ENCODE measurements at places on chromosomes 13 and 19.

DNA sequence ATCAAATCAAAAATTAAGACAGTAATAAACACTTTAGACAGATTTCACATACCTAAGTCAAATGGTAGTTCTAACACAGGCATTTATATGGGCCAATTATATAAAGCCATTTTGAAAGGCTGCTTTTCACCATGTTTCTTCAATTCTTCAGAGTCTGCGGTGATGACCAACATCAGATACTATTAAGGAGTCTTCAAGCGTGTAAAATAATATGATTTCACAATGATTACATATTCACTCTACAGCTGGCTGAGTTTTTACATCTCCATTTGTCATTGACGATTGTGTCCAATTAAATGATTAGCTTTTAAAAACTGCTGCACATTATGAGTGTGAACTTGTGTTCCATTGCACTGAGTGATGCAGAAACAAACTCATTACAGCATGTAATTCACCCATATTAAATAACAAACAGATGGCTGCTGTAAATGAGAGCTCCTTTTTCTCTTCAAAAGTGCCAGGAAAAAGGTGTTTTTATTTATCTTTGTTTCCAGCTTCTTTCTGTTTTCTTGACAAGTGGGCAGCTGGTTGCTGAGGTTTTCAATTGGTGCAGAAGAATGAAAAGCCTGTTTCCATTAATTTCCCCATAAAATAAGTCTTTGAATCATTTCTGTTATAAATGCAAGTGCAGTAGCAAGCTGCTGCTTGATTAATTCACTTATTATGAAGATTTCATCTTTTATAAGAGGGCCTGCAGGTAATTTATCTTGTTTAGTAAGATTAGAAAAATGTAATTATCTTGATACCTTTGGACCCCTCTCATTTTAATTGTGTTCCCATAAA lies 676.1 kb upstream of the KLHL1 start:
- DNase-seq: no peak

- DNase-seq: no peak
Observed at GRCh38 chr13:28392896-28393505, 101.9 kb downstream of the FLT1 start.

DNA sequence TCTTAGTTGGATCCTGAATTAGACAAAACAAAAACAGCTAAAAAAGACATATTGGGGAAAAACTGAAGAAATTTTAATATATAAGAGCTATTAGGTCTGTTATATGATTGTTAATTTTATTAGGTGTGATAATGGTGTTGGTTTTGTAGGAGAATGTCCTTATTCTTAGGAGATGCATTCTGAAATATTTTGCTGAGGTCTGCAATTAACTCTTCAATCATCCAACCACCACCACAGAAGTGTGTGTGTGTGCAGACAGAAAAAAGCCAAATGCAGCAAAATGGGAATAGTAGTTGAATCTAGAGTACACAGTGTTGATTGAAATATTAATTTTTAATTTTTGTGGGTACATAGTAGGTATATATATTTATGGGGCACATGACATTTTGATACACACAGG lies 12.1 kb upstream of the KBTBD7 start:
- no peak for DNase-seq

- DNase-seq: no peak
Observed at GRCh38 chr19:51333836-51334460, 8.0 kb downstream of the VSIG10L start.

- DNase-seq: no peak
Observed at GRCh38 chr13:98515818-98516465, 61.0 kb downstream of the STK24 start.

GRCh38 chr13:106173891-106174610 lies 361.4 kb downstream of the EFNB2 start:
- no peak for DNase-seq

DNA sequence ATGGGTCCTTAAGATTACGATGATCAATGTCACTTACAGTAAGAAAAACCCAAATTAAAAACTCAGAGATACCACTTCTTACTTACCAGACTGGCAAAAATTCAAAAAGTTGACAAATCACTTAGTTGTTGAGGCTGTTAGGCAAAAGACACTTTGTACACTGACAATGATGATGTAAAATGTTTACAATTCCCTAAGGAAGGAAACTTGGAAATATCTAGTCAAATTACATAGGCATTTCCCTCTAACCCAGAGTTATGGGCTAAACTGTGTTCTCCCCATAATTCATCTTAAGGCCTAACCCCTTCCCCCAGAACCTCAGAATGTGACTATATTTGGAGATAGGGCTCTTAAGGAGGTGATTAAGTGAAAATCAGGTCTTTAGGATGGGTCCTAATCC lies 12.0 kb downstream of the TGDS start:
- no peak for DNase-seq

DNA sequence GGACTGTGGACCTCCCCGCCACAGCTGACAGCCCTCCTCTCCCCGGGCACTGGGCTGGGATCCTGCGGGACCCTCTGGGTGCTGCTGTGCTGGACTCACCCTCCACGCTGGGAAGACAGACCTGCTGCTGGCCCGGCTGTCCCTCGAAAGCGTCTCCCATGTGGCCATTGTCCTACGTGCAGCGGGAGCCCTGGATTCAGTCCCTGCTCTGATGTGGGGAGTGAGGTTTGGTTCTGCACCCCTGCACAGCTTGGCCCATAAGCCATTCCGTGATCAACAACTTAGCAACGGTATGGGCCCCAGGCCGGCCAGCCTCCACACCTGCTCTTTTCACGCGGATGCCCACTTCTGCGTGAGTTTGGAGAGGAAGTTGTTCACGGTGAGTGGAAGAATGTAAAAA lies 195.2 kb downstream of the TEX29 start:
- no peak for DNase-seq

DNA sequence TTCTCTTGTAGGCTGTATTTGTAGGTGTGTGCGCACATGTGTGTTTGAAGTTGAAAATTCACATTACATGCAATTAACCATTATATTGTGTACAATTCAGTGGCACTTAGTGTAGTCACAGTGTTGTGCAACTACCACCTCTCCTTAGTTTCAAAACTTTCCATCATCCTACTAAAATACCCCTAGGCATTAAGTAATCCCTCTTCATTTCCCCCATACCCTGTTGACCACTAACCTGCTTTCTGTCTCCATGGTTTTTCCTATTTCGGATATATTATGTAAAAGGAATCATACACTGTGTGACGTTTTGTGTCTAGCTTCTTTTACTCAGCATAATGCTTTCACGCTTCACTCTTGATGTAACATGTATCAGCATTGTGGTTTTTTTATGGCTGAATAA lies 16.1 kb downstream of the LSM14A start:
- no peak for DNase-seq

- DNase-seq: peak; percentile 93
Observed at GRCh38 chr19:20167020-20167644, at the start of gene ZNF486. Gene ZNF486 (plus strand): TSS chr19:20167214. CDS start chr19:20167331, 117 bp downstream.

- DNase-seq: no peak
Observed at GRCh38 chr13:76239031-76239680, 603.0 kb downstream of the LMO7 start.

GRCh38 chr19:15114153-15114540 lies 6.9 kb downstream of the SYDE1 start:
- no peak for DNase-seq

GRCh38 chr19:52022193-52022592 lies 6.0 kb downstream of the ZNF614 start:
- DNase-seq: no peak

- no peak for DNase-seq
Observed at GRCh38 chr13:21913010-21913409, 242.1 kb downstream of the FGF9 start.

GRCh38 chr19:40686882-40687524 lies 3.4 kb downstream of the NUMBL start:
- DNase-seq: no peak

DNA sequence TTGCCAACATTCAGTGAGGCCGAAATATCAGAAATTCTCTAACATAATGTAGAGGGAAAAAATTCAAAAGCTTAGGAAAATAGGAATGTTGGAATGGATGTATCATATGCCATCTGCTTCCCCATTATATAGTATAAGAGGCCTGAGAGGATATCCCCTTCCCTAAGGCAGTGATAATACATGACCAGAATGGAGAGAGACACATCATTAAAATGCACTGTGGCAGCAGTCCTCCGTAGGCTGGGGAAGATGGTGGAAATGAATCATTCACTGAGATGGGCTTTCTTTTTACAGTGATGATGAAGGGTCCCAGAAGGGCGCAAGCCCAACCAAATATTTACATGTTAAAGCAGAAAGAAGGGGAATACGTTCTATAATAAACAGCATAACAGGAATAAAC lies 799.1 kb upstream of the SPRY2 start:
- DNase-seq: no peak

DNA sequence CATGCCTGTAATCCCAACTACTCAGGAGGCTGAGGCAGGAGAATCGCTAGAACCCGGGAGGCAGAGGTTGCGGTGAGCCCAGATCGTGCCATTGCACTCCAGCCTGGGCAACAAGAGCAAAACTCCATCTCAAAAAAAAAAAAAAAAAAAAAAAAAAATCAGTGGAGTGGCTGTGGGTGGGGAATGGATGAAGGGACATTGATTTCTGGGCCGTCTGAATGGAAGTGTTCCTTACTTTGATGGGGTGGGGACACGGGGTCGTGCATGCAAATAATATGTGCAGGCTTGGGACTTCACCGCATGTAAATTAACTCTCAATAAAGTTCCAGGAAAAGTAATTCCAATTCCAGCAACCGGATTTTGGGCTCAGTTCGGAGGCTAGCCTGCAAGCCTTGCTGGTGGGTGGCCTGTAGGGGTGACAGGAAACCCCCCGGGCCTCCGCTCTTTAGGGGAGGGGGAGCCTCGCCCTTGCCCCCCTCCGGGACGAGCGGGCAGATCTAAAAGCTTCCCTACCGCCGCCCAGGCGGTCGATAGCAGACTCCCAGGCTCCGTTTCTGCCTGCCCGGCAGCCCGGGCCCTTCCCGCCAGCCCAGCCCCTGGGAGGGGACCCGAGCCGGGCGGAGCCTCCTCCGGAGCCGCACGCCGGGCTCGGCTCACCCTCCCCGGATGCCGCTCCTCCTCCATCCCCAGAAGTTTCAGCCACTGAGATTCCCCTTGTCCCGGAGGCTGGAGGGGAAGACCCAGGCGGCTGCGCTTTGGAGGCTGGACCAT lies 48.0 kb upstream of the ADGRE5 start:
- no peak for DNase-seq

DNA sequence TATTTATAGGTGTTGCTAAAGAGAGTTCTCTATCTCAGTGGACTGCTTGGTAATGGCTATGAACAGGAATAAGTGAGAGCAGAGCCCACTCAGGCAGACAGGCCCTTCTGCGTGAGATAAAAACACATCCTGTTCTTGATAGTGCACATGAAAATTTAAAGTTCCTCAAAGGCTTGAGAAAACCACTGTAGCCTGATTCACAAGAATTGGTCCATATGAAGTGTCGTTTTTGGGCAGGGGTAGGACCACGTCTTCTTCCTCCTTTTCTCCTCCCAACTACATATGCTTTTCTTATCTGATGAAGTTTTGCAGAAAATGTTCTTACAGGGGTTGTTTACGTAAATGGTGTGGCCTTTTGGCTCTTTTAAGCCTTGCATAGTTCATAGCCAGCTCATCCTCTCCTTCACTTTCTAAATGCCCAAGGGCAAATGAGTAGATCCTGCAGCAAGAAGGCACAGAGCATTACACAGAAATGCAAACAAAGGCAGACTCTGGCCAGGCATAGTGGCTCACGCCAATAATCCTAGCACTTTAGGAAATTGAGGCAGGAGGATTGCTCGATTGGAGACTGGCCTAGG lies 53.8 kb downstream of the RNF6 start:
- peak; percentile 32 for DNase-seq

DNA sequence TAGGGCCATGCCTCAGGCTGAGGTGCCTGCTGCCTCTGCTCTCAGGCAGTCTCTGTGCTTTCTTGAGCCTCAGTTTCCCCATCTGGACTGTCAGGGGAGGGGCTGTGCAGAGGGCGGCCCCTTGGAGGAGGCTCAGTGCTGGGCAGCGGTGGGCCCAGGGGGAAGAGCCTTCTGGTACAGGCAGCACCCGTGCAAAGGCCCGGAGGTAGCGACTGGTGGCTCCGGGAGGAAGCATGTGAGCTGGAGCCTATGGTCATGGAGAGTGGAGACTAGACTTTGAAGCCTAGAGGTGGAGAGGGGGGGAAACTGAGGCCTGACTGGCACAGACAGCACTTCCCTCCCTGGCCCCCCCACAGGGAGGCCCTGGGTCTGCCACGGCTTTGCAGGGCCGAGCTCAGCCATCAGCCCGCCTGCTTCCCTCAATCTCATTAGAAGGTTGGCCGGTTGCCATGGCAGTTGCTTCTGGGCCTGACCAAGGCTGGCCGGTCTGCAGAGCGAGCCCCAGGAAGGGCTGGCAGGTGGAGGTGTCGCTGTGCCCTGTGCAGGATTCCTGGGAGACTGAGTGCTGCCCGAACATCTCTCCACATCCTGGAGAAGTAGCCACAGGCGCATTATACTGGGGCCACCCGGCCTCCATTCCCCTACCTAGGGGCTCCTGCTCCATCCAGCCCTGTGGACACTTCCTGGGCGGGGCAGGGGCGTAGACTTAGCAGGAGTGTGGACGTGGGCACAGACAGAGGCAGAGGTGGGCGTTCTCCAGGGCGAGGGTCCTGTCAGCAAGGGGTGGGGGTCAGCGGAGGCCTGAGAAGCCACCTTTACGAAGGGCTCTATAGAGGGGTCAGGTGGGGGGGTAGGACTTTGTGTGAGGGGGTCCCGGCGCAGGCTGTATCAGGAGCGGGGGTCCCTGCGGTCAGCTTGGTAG lies 53.2 kb downstream of the CRTC1 start:
- DNase-seq: no peak

- no peak for DNase-seq
Observed at GRCh38 chr19:43286096-43286495, 16.8 kb upstream of the PSG9 start.

DNA sequence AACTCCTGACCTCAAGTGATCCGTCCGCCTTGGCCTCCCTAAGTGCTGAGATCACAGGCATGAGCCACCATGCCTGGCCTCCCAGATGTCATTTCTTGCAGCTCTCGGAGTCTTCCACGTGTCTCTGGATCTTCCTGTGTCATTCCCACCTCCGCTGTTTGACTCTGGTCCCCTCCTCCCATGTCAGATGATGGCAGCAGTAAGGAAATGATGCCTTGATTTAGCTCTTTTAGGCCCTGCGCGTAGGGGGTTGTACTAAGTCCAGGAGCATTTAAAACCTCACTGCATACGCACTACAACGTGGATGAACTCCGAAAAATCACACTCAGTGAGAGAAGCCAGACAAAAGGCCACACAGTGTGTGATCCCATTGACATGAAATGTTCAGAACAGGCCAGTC lies 113.1 kb downstream of the GNG7 start:
- DNase-seq: no peak

GRCh38 chr13:111177081-111177711 lies 62.1 kb downstream of the ARHGEF7 start:
- peak; percentile 19 for DNase-seq

DNA sequence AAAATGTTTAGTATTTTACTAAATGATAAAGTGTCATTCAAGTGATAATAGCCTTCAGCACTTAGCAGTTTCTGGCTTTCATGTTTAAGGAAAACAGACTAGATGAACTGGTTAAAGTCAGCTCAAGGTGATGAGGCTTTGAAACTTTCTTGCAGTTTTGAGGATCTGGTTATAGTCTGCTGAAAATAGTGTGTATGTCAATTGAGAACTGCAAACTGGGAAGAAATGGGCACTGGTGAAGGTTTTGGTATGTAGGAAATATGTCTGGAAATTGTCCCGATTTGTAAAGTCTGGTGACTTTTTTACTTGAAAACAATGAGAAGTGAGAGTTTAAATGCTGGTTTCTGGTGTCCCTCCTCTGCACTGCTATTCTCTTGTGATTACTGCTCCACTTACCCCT lies 36.8 kb upstream of the SOX21 start:
- no peak for DNase-seq

GRCh38 chr13:91381371-91381770 lies 17.1 kb upstream of the GPC5 start:
- DNase-seq: no peak

- DNase-seq: no peak
Observed at GRCh38 chr13:79496188-79496587, 15.2 kb downstream of the NDFIP2 start.
